T-helper 1 cell (primary cell): ENCODE measurements at places on chromosomes 5 and 9.

DNA sequence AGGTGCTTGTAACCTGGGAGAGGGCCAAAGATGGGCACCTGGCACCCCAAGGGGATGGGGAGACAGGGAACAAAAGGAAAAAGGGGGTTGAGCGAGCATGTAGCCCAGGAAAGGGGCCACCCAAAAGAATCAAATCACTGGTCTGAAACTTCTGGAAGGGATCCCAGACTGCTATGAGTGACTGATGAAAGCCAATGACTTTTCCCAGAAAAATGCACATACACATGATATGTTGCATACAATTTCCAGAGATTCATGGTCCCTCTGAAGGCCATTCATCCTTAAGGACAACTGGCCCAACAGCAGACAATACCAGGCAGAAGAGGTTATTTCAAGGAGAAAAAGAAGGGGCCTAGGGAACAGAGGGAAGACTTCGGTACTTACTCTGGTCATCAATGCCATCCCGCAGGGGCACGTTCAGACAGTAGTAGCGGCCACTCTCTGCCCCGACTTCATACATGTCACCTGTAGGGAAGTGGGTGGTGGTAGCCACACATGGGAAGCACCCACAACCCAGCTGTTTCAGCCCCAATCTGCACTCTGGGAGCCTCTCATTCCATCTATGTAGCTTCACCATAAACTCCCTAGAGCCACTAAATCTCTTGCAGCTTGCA, 8.4 kb downstream of the HDAC3 start:
- DNase-seq: no peak

- no peak for DNase-seq
Measured at GRCh38 chr9:90441814-90442213, 200.8 kb downstream of the DIRAS2 start.

DNA sequence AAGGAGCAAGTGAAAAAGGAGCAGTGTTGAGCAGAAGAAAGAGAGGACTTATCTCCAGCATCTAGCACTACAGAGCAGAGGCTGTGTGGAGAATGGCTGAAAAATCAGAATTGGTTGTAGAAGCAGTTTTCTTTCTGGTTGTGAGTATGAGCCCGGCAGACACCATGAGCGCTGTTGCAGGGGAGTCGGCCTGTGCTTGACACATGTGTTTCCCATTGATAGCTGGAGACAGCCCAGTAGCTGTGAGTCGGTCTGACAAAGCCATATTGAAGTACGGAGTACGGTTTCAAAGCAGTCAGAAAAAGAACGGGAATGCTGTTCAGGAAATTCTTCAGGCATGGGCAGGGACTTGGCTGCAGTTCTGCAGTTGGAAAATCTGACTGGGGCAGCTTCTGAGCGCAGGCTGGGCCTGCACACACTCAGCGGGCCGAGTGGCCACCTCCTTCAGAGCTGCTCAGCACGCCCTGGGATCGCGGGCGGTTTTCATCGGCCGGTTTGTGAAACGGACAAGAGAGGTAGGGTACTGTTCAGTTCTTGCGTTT, at the start of gene SGCD:
TSS of gene SGCD (plus strand) at position 447 of the 542 bp plus-strand sequence.
- no peak for DNase-seq

- no peak for DNase-seq
Measured at GRCh38 chr9:88092797-88093331, 45.4 kb downstream of the SPATA31C2 start.

GRCh38 chr5:75243510-75243909, 6.8 kb upstream of the ANKRD31 start:
- DNase-seq: no peak

- DNase-seq: no peak
Measured at GRCh38 chr5:19018822-19019221, 969.2 kb downstream of the CDH18 start.

GRCh38 chr5:88787856-88788255, 95.1 kb downstream of the MEF2C start:
- DNase-seq: no peak

DNA sequence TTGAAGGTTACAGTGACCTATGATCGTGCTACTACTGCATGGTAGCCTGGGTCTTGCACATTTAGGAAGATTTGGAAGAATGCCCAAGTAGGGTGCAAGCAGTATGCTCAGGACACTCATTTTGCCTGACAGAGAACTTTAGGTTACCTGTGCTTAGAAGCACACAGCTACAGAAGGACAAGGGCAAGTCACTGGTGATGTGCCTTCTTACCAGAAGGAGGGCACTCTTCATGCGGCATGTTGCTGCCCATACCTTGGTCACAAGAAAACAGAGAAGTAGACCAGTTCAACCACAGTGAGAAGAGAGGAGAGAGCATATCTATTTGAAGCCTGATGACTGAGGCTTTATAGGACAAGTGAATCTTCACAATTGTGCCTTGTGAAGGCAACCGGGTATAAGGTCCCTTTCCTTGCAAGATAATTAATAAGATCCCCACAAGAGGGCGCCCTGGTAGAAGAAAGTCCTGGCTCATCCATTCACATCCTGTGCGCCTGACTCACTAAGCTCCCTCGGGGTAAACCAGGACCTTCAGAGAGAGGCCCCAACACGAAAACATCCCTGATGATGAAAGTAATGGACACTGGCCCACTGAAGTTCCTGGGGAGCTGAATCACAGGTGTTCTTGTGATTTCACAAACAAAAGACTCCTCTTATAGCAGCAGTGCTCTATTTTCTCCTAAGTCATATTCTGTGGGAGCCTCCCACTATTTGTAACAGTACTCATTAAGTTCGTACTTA, 38.1 kb upstream of the STARD4 start:
- peak; percentile 69 for DNase-seq

DNA sequence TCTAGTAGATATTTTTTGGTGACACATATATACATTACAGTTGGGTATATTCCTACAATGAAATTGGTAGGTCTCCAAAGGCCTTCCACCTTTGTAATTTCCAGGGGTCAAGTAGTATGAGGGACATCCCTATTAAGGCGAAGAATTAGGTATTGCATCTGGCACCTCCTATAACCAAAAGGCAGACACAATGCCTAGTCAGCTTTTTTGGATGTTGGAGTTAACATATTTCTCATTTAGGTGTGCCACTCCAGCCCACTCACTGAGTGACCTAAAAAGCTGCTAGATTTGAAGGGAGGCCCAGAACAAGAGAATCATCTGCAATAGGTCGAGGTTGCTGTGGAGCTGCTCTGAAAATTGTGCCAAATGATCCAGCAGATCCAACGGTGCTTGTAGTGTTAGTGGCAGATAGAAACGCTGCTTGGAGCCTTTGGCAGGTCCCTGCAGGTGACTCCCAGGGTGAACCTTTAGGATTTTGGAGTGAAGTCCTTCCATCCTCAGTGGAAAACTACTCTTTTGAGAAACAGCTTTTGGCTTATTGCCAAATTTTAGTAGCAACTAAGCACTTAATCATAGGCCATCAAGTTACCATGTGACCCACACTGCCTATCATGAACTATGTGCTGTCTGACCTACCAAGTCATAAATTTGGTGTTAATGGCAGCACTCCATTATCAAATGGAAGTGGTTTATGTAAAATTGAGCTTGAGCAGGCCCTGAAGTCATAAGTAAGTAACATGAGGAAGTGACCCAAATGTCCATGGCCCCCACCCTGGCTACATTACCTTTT, 15.7 kb upstream of the FNIP1 start:
- no peak for DNase-seq

GRCh38 chr5:135386886-135387628, 12.0 kb downstream of the MACROH2A1 start:
- DNase-seq: no peak

- DNase-seq: no peak
Measured at GRCh38 chr5:42555797-42556196, 132.6 kb downstream of the GHR start.

- DNase-seq: no peak
Measured at GRCh38 chr5:127683008-127683407, 20.2 kb upstream of the CCDC192 start.

DNA sequence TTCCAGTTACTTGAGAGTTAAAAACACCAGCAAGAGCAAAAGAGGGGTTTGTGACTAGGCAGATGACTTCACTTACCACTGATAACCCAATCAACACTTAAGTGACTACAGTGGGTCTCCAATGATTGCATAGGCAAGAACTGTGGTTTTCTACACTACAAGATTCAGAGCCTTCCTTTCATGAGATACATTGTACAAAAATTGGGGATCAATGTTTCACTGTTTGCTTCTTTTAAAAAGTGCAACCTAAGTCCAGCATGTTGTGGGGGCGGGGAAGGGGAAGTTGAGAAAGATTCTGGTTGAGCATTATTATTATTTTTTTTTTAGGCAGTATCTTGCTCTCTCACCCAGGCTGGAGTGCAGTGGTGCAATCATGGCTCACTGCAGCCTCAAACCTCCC, 3.6 kb downstream of the IQGAP2 start:
- no peak for DNase-seq
